ENCODE measurements at places on chromosomes 5 and 9. TPM values are rescaled to one million over a fixed set of nuclear protein-coding genes. Genes with fewer than 3 reads are reported as not detected.

DNA sequence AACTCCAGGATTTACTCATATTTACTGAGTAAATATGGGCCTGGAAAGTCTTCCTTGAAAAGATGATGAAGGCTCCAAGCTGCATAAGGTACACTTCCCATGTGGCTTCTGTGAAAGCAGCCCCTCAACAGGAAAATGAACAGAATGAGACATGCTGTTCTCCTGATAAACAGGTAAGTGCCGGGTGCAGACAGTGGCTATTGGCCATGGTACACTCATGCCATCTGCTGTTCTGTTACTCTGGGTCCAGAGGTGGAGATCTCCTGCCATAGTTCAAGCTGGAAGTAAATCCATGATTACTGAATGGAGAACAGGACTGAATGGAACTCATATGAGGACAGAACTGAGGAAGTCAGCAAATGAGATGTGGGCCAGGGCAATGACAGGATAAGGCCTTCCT, 103.6 kb downstream of the SLIT3 start:
- H3K27me3 ChIP-seq = peaks cover 3% of the 10 kb centered on the region
- no peak overlapping the region for H3K4me3 ChIP-seq
- no peak for DNase-seq
- H3K27ac ChIP-seq = no peak overlapping the region

DNA sequence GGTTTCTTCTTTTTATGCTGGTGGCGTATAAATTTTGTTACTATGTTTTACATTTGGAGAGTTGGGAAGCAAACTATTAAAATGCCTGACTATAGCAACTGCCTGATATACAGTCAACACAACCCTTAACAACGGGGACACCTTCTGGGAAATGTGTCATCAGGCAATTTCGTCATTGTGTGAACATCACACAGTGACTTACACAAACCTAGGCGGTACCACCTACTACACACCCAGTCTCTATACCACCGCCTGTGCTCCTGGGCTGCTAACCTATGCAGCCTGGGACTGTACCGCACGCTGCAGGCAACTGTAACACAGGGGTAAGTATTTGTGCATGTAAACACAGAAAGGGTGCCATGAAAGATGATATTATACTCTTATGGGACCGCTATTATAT, 1.3 kb upstream of the CDHR2 start:
- H3K4me1 ChIP-seq = peaks cover 7% of the 10 kb centered on the region
- DNase-seq = no peak
- peak overlapping the region; percentile 33 for H3K27ac ChIP-seq
- no peaks in the 10 kb centered on the region for H3K27me3 ChIP-seq

GRCh38 chr9:61665829-61666228, 476.0 kb downstream of the SPATA31A7 start:
- DNase-seq = no peak
- no peaks in the 10 kb centered on the region for H3K27me3 ChIP-seq
- H3K27ac ChIP-seq = no peak overlapping the region
- no peaks in the 10 kb centered on the region for H3K36me3 ChIP-seq

DNA sequence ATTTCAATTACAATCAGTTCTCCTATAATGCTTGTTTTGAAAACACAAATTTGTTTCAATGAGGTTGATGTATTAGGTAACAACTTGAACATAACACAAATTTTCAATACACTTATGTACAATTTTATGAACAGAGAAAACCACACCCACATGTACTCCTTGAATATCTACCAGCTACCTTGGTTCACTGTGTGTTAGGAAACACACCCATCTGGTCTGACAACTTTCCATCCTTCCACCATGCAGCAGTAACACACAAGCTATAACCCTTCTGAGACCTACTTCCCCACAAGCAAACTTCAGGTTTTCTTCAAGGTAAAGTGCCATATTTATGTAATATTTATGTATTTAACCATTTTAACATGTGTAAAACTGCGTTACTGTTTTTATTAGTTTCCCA, 36.4 kb upstream of the UBQLN1 start:
- no peak overlapping the region for H3K27ac ChIP-seq
- no peak overlapping the region for H3K4me3 ChIP-seq
- no peaks in the 10 kb centered on the region for H3K36me3 ChIP-seq
- no peaks in the 10 kb centered on the region for H3K27me3 ChIP-seq
- peaks cover 4% of the 10 kb centered on the region for H3K4me1 ChIP-seq

- no peaks in the 10 kb centered on the region for H3K36me3 ChIP-seq
- no peak overlapping the region for H3K27ac ChIP-seq
Measured at GRCh38 chr5:82809420-82810143, 267.6 kb downstream of the TMEM167A start.

GRCh38 chr9:73683862-73684591, 532.4 kb downstream of the ANXA1 start:
- DNase-seq = no peak
- H3K27ac ChIP-seq = no peak overlapping the region
- no peaks in the 10 kb centered on the region for H3K27me3 ChIP-seq
- no peaks in the 10 kb centered on the region for H3K36me3 ChIP-seq
- H3K4me1 ChIP-seq = peaks cover 4% of the 10 kb centered on the region

DNA sequence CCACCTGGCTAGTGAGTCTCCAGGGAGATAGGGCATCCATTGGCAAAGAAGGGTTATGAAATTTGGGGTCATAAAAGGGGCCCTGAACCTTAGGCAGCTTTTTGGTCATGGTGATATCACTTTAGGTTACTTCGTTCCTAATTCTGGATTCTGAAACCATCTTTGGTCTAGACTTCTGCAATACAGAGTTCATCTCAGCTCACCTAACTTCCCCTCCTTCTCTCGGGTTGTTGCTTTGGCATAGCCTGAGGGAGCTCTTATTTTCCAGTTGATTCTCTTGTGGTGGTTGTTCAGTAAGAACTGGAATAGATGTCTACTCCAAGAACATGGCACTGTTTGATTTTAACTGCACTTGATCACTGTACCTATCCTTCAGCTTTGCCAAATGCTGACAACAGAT, 148.9 kb upstream of the RUSC2 start:
- H3K4me1 ChIP-seq = peaks cover 22% of the 10 kb centered on the region
- no peak for DNase-seq

GRCh38 chr5:54887663-54888062, 97.7 kb downstream of the ESM1 start:
- H3K27me3 ChIP-seq = peaks cover 36% of the 10 kb centered on the region
- no peak overlapping the region for H3K4me3 ChIP-seq
- peaks cover 15% of the 10 kb centered on the region for H3K4me1 ChIP-seq
- no peak for DNase-seq

DNA sequence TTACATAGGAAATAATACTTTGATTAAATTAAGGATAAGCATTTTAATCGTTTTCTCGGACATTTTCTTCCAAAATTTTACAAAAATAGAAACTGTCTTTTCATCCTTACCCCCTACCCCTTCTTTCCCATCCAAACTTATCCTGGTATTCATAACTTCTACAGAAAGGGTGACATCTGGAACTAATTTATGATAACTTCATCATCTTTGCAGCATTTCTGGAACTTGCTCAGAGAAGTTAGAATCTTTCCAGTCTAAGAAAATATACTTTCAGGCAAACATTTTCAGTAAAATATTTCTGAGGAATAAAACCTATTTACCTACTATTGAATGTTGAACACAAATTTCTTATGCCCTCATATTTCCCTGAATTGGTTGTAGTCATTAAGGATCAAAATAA, 309.0 kb downstream of the MAN2A1 start:
- H3K4me1 ChIP-seq = peaks cover 6% of the 10 kb centered on the region
- no peaks in the 10 kb centered on the region for H3K36me3 ChIP-seq
- DNase-seq = no peak
- no peaks in the 10 kb centered on the region for H3K27me3 ChIP-seq

GRCh38 chr9:72984991-72985390, 32.1 kb upstream of the ALDH1A1 start:
- H3K4me1 ChIP-seq = peaks cover 27% of the 10 kb centered on the region
- H3K4me3 ChIP-seq = no peak overlapping the region
- H3K36me3 ChIP-seq = no peaks in the 10 kb centered on the region
- H3K27ac ChIP-seq = no peak overlapping the region
- DNase-seq = no peak
- no peaks in the 10 kb centered on the region for H3K27me3 ChIP-seq

DNA sequence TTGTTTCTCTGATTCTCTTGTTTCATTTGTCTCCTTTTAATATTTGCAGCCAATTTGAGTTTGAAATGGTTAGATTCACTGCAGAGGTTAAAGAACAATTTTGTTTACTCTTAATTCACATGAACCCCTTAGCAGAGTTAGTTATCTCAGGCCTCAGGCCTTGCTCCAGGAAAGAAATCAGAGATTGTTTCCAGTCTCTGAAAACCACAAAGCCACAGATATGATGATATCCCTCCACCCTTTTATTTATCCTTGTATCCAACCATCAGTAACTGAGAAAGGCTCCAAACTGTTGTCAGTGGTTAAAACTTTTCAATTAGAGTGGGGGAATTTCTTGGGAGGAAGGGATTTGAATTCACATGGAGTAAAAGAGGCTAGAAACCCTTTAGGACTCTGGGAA, 406.0 kb upstream of the DMAC1 start:
- H3K4me1 ChIP-seq = no peaks in the 10 kb centered on the region
- H3K27ac ChIP-seq = no peak overlapping the region
- no peak for DNase-seq
- no peaks in the 10 kb centered on the region for H3K36me3 ChIP-seq
- no peak overlapping the region for H3K4me3 ChIP-seq

DNA sequence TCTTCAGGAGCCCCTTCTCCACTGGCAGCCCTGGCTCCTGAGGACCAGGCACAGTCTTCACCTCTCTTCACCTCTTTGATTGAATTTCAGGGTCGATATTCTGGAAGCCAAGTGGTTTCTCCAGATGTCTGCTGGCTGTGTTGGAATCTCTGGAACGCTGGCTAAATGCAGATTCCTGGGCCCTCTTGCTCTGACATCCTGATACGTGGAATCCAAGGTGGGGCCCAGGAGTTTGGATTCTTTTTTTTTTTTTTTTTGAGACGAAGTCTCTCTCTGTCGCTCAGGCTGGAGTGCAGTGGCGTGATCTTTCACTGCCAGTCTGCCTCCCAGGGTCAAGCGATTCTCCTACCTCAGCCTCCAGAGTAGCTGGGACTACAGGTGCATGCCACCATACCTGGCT, 26.8 kb upstream of the IER5L start:
- no peaks in the 10 kb centered on the region for H3K36me3 ChIP-seq
- H3K4me1 ChIP-seq = peaks cover 23% of the 10 kb centered on the region
- H3K27ac ChIP-seq = no peak overlapping the region
- DNase-seq = no peak
- no peaks in the 10 kb centered on the region for H3K27me3 ChIP-seq
- no peak overlapping the region for H3K4me3 ChIP-seq

- peaks cover 15% of the 10 kb centered on the region for H3K36me3 ChIP-seq
- H3K27me3 ChIP-seq = peaks cover 12% of the 10 kb centered on the region
- no peak overlapping the region for H3K4me3 ChIP-seq
- H3K27ac ChIP-seq = no peak overlapping the region
- peaks cover 19% of the 10 kb centered on the region for H3K4me1 ChIP-seq
Measured at GRCh38 chr5:40838086-40838485, 3.1 kb upstream of the RPL37 start.

DNA sequence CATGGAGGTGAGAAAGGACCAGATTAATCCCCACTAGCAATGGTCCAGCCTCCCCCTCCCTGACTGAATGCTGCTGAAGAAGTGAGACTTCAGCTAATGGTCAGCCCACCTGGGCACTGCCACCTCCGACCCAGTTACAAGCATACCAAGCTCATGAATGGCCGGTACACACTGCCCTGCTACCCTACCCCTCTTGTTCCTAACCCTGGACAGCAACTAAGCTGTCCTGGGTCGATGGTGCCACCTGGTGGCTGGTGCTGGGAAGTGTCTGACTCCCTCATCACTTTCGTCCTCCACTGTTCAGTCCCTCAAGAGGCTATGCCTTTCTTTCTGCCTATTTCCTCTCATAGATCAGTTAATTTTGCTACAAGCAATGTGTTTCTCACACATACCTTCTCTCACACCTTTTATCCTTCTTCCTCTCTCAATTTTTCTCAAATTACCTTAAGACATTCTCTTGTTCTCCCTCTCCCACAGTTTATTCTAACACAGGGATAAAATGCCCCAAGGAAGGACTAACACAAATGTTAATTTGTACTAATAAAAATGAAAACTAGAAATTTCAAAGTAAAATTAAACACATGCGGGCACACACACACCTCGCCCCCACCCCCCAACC, 42.4 kb downstream of the PAX5 start:
- H3K36me3 ChIP-seq = no peaks in the 10 kb centered on the region
- peaks cover 5% of the 10 kb centered on the region for H3K4me1 ChIP-seq
- no peak for DNase-seq
- H3K27me3 ChIP-seq = peaks cover 92% of the 10 kb centered on the region
- no peak overlapping the region for H3K27ac ChIP-seq

DNA sequence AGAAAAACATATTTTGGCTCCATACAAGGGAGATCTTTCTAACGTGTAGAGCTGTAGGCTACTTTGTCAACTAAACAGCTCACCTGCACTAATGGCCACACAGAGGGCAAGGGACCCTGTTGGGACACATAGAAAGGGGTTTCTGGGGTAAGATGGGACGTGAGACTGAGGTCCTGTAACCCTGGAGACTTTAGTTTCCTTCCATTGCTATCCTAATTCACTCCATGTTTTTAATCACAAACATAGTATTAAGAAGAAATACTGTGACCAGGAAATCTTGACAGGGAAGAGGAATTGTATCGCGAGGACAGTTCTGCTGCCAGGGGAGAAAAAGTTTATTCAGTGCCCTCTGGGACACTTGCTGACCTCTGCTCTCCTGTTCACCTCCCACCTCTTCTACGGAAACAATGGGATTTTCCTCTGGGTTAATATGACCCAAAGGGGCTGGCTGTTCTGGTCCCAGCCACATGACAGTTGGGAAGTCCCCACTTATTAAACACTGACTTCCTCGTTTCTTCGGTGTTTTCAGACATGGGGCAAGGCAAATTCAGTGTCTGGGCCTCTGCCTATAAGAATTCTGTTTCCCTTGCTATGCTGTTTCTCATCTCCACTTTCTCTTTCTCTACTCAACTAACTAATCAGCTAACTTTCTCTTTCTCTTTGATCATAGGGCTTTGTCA, 106.9 kb upstream of the SEMA6A start:
- H3K27me3 ChIP-seq = no peaks in the 10 kb centered on the region
- H3K27ac ChIP-seq = no peak overlapping the region
- H3K36me3 ChIP-seq = no peaks in the 10 kb centered on the region
- H3K4me3 ChIP-seq = no peak overlapping the region

DNA sequence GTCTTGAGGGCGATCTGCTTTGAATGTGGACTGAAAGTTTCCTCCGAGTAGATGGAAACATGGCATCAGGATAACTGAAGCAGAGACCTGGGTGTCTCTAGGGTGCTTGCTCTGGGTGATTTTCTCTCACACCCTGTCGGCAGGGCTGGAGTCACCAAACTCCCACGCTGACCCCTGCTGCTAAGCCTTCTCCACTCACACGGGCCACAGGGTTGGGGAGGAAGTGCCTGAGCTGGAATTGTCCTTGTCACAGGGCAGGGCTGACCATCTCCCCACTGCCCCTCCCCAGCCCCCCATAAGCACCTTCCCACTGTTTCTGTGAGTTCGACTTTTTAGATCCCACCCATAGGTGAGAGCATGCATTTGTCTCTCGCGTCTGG, 212.9 kb downstream of the FANCC start:
- peaks cover 18% of the 10 kb centered on the region for H3K4me1 ChIP-seq
- no peak for DNase-seq
- no peaks in the 10 kb centered on the region for H3K27me3 ChIP-seq
- H3K27ac ChIP-seq = no peak overlapping the region

- no peak for DNase-seq
- no peaks in the 10 kb centered on the region for H3K27me3 ChIP-seq
- no peak overlapping the region for H3K4me3 ChIP-seq
- no peak overlapping the region for H3K27ac ChIP-seq
- H3K36me3 ChIP-seq = no peaks in the 10 kb centered on the region
Measured at GRCh38 chr5:138148811-138149210, 9.6 kb upstream of the NME5 start.

The MLANA gene
- total RNA-seq = 12.1 TPM

The BOD1 gene
- total RNA-seq = 63.2 TPM

The STPG3 gene
- 0.31 TPM for total RNA-seq

The STOML2 gene
- total RNA-seq = 149 TPM

The ANKRD18B gene
- total RNA-seq = 10.3 TPM

Measured in type B pancreatic cell (in vitro differentiated cells).